Ecto neural progenitor cell (in vitro differentiated cells): ENCODE measurements at places on chromosomes 16 and 17.
A peak's percentile ranks its signal among the peaks of the same experiment; 100 is the strongest.

DNA sequence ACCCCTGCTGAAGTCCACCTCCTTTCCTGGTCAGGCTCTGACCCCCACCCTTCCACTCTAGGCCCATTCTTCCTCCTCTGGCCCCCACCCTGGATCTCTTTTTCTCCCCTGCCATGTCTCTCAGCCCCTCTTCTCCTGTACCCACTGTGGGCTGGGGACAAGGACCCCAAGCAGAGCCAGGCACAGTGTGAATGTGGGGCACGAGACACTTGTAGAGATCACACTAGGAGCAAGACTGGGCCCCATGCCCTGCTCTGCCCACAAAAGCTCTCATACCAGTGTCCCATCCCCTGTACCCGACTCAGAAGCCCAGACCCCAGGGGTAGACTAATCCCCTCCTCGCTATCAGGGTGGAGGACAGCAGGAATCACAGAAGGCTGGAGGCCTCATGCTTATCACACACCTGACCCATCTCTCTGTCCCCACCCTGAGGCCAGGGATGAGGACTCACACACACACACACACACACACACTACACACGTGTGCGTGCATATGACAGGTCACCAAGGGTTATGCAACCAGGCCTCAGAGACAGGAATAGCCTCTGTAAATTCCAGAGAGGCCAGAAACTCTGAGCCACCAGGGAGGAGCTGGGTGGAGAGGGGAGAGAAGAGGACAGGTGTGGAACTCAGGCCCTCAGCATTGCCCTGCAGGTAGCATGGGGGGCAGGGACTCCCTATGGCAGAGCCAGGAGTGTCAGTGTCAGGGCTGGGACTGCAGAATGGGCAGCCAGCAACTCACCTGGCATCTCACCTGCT, 21.1 kb downstream of the ARHGAP27 start:
- DNase-seq: no peak

DNA sequence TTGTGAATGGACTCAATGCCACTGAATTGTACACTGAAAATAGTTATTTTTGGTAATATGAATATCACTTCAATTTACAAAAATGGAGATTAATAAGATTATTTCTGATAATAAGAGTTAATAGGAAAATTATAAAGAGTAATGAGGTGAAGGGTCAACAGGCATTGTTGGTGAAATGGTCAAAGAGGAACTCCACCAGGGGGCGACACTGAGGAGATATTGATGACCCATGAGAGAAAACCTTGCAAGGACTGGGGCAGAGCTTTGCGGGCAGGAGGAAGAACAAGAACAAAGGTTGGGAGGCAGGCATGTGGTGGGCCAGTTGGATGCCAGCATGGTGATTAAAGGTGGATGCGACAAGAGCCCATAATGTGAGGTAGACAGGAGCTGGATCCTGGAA, 74.0 kb upstream of the XYLT1 start:
- DNase-seq: no peak

DNA sequence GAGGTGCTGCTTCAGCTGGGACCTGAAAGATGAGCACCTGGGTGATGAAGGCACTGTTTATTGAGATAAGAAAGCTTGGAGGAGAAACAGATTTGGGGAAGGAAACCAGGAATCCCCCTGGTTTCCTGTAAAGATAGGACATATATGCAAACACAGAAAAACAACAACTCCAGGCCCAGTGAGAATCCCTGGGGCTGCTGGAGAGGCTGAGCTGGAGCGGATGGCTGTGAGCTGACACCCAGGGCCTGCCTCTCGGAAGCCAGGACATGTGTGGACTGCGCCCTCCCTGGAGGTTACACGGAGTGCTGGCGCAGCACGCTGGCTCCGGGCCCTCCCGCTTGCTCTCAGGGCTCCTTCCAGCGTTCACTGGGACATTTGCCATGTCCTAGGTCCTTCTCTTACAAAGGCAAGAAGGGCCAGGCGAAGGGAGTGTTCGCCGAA, 57.5 kb downstream of the CYB5B start:
- no peak for DNase-seq

GRCh38 chr16:3012246-3012645, 477 bp upstream of the CLDN9 start:
- DNase-seq: no peak

- DNase-seq: no peak
Measured at GRCh38 chr17:28154214-28154613, 111.7 kb downstream of the NLK start.

DNA sequence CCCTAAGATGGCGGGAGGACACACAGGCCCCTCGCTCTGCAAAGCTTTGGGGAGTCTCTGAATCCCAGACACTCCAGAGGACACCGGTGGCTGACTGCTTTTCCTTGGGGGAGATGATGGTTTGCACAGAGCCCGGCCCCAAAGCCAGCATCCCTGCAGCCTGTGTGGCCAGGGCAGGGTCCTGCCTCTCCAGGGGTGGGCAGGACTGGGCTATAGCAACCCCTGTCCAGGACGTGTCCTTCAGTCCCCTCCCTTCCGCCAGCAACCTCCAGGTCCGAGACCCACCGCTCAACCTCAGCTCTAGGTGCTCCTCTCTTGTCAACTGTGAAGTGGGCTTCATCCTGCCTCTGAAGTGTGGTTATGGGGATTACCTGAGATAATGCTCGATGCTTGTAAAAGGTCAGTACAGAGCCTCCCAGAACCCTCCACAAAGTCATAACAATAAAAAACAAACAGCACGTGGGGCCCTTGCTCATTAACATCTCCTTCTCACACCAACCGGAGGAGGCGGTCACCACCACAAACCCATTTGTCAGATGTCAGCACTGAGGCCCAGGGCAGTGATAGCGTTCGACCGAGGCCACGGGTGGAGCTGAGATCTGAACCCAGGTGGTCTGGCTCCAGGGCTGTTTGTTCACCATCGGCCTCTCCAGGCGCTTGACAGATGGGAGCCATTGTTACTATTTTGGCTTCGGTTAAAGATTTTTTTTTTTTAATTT, 304.8 kb downstream of the IRF8 start:
- no peak for DNase-seq

GRCh38 chr16:4293822-4294457, 21.1 kb upstream of the TFAP4 start:
- peak; percentile 88 for DNase-seq

- DNase-seq: no peak
Measured at GRCh38 chr16:51129105-51129504, 22.0 kb downstream of the SALL1 start.

DNA sequence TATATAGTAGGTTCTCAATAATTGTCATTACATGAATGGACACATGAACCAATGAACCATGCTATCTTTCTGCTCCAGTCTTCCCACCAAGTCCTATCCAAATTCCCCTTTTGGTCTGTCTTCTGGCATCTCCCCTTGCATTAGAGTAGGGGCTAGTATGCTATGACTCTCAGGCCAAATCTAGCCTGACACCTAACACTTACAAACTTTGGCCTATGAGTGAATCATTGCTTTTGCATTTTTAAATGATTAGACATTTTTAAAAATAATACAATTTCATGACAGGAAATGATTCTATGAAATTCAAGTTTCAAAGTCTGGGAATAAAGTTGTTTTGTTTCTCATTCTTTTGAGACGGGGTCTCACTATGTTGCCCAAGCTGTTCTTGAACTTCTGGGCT, 102.5 kb upstream of the MAF start:
- no peak for DNase-seq

DNA sequence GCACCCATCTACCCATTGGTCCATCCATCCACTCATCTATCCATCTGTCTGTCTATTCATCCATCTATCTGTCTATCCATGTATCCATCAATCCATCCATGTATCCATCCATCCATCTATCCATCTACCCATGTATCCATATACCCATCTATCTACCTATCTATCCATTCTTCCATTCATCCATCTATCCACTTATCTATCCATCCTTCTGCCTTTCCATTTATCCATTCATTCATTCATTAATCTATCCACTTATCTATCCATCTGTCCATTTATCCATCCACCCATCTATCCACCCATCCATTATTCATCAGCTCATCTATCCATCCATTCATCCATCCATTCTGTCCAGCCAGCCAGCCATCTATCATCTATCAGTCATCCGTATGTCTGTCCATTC, 21.5 kb downstream of the TRIM25 start:
- DNase-seq: no peak

- DNase-seq: no peak
Measured at GRCh38 chr16:85288341-85288868, 176.1 kb upstream of the CIBAR2 start.

GRCh38 chr17:80969030-80969673, 22.5 kb upstream of the CHMP6 start:
- no peak for DNase-seq

DNA sequence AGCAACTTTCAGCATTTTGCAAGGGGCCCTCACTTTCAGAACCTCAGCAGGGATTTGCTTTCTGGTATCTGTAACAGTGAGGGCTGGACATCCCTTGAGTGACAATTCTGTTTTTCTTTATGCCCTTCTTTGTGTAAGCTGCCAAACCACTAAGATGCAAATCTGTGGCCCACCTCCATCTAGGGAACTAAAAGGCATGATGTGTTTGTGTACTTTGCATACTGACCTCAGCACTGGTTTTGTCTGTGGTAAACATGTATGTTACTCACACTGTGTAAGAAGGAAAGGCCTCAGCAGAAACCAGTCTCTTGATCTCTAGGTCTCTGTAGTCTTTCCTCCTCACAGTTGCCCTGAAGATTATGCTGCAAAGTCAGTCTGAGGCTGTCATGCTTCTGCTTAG, 396.6 kb upstream of the DYNLRB2 start:
- peak; percentile 7 for DNase-seq

DNA sequence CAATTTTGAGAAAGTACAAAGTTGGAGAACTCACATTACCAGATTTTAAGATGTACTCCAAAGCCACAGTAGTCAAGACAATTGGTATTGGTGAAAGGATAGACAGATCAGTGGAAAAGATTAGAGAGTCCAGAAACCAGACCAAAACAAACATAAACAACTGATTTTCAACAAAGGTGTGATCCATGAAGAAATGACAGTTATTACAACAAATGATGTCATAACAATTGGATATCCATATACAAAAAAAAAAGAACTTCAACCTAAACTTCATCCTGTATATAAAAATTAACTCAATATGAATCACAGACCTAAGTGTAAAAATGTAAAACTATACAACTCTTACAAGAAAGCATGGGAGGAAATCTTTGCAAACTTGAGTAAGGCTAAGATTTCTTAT, 8.4 kb downstream of the CEP112 start:
- no peak for DNase-seq

DNA sequence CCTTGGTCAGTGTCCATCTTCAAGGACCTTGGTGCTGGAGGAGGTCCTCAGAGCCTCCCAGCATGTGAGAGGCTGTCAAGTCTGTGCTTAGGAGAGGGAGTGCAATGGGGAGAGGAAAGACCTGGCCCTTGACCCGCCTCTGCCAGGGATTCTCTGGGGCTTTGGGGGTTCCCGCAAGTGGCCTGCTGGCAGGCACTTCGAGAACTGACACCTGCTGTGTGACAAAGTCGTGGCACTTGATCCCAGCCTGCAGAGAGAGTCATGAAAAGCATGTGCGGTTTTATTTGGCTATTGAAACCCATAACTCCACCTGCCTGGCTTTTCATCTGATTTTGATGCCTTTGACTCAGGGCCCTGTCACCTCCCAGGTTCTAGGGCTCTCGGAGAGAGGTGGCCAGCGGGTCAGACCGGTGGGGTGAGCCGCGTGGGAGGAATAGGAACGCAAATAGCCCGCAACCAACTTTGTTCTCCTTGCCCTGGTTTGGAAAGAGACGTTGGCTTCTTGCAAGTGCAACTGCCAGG, 42.8 kb upstream of the GSE1 start:
- no peak for DNase-seq

DNA sequence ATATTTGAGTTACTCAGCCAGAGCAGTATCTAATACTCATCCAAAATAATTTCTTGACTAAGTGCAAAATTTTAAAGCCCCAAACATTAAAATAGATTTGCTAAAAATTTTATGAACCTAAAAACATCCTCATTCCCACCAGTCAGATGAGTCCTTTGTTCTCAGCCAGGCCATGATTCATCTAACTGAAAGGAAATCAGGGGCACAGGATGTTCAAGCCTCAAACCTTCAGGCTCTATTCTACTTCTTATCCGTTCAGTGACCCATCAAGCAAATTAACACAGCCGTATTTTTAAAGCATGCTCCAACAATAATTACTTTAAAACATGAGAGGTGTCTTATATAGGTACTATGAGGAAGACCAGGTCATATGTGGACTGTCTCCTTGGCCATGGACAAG, 176.5 kb upstream of the MON1B start:
- no peak for DNase-seq

GRCh38 chr17:8788998-8789397, 10.2 kb downstream of the MFSD6L start:
- DNase-seq: no peak
